CD4-positive, alpha-beta T cell treated with Interferon alpha-2 for 1 hour (primary cell): ENCODE measurements at places on chromosomes 13 and 19.

- no peak for DNase-seq
Observed at GRCh38 chr13:25762281-25762680, 289.5 kb downstream of the SHISA2 start.

DNA sequence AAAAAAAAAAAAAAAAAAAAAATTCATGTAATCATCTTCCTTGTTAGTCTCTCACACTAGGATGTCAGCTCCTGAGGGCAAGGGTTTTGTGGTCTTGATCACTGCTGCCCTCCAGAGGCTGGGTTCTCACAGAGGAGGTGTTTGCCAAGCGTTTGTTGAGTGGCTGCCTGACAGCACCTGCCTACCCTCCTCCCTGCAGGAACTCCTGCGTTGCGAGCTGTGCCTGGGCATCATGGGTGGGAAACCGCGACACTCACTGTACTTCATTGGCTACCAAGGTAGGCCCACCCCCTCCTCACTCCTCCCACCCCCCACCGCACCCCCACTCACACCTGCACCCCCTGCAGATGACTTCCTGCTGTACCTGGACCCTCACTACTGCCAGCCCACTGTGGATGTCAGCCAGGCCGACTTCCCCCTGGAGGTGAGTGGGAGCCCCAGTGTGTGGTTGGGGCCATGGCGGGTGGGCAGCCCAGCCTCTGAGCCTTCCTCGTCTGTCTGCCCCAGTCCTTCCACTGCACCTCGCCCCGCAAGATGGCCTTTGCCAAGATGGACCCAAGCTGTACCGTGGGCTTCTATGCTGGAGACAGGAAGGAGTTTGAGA lies 8.1 kb downstream of the ATG4D start:
- peak; percentile 67 for DNase-seq

DNA sequence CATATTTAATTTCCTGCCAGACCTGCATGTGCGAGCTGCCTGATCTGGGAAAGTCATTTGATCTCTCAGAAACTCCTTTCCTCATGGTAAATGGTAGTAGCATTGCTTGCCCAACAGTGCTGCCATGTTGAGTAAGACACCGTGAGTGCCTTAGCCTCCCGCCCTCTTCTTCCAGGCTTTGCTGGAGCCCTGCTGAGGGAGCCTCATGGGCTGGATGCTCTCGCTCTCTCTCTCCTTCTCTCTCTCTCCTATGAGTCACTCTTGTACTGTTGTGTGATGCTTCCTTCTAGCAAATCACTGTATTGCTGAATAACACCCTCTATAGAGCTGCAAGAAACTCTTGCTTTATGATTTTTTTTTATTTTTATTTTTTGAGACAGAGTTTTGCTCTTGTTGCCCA lies 365.5 kb downstream of the UQCRFS1 start:
- DNase-seq: no peak

DNA sequence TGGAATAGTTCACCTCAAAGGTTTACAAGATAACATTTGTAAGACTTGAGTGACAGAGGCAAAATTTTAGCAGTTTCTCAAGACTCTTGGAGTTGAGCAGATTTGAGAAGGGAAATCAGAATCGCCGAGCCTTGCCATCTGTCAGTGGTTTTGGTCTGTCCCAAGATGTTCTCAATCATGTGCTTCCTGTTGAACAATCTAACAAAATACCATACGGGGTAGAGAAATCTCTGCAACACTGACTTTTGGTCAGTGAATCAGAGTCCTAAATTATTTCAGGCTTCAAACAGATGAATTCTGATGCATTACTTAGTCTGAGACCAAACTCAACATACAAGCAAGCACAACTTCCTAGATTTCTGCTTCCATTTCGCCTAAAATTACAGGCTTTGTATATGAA lies 3.8 kb downstream of the KCTD12 start:
- DNase-seq: peak; percentile 1

- no peak for DNase-seq
Observed at GRCh38 chr19:42919757-42920079, 2.0 kb upstream of the PSG6 start.

DNA sequence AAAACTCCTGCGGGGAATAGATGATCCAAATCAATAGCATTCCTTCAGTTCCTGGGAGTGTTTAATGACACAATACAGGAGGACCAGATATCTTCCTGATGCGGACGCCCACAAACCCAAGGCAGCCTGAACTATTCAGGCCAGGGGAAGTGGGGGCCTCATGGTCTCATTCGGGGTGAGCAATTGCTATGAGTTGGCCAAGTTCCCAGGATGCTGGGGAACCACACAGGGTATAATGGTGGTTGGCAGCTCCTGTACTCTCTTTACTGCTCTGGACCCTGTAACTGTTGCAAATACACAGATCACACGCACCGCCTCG lies 401.2 kb downstream of the IRS2 start:
- no peak for DNase-seq

- DNase-seq: no peak
Observed at GRCh38 chr19:23795462-23795861, 36.8 kb upstream of the ZNF681 start.

DNA sequence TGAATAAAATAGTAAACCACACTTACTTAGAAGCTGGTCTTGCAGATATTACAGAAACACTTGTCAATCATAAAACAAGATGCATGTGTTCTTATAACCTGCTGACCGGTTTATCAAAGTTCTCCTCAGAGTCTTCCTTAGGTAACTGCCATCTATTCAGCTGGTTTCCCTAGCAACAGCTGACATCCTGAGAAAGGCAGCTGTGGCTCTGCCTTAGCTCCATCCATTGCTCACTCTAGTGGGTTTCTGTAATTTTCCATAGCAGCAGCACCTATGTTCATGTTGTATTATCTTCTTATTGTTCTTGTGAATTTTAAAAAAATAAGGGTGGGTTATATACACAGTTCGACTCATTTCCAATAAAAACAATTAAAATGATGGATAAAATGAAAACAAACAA lies 87.8 kb downstream of the RAP2A start:
- DNase-seq: no peak

GRCh38 chr19:633786-634639 lies 676 bp upstream of the POLRMT start:
- no peak for DNase-seq

- no peak for DNase-seq
Observed at GRCh38 chr13:113452942-113453901, at the start of gene ADPRHL1. Gene ADPRHL1, minus strand, starts transcription at chr13:113453488. Its CDS starts 51 bp downstream, at chr13:113453437.

DNA sequence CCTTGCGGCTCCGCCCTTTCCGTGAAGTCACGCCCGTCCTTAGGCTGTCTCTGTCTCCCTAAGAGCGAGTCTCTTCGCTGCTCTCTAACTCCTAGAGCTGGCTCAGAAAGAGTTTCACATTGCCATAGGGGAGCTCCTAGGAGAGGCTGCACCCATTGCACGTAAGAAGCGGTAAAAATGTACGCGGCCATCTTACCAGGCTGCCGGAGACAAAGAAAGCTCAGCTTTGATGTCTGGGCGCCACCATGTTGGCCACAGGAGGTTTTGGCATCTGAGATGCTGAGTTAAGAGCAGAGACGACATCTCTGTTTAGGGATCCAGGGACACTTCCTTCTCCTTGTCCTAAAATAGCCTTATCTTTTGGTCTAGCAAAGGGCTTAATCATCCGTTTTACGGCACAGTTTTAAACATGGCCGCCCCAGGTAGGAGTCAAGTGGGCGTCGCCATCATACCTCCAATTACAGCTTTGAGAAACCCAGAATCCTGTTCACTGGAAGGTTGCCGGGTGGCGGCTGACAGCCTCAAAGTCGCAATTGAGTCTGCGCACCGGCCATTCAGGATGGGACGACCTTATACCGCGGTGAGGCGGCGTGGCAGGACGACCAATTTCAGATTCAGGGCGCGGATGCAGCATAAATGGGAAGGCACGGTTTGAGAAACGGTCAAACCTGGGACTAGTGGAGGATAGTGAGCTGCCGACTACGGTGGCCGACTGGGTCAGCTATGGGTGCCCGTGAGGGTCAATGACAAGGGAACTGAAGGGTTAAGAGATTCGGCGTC lies at the start of gene ZNF793:
Gene ZNF793 (plus strand): TSS at position 553 of the 780 bp plus-strand sequence. CDS start 16,501 bp downstream, outside the sequence.
- peak; percentile 91 for DNase-seq

GRCh38 chr13:81988567-81988966 lies 1647.6 kb upstream of the SPRY2 start:
- no peak for DNase-seq

DNA sequence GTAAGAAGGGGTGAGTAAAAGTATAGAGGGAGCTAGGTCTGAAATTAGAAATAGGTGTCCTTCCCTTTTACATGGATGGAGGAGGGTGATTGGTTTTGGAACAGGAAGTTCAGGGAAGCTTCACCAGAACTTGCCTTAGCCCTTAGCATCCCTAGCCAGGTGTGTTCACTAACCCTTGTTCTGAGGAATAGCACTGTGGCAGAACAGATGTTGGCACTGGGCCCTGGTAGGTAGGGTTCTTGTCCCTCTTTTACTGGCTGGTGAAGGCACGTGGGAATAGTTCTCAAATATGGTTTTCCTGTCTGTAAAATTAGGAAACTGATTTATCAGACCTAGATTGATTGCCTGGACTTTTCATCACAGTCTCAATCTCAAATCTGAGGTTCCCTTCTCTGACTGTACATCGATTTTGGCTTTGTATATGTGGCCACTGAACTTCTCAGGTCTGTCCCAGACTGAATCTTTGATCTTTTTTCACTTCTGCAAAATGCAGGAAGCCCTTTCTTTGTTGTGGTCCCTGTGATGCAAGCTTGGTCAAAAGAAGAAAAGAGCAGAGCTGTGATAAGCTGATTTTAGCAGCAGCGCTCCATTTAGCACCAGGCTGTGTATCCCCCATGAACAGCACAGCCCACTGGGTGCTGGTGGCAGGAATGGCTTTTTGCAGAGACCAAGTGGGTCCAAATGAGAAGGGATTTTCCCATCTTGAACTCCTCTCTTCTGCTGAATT lies 86.2 kb upstream of the HTR2A start:
- DNase-seq: peak; percentile 21
